ENCODE measurements at places on chromosomes 11 and 22. TPM values are rescaled to one million over a fixed set of nuclear protein-coding genes. Genes with fewer than 3 reads are reported as not detected.
A peak's percentile ranks its signal among the peaks of the same experiment; 100 is the strongest.

DNA sequence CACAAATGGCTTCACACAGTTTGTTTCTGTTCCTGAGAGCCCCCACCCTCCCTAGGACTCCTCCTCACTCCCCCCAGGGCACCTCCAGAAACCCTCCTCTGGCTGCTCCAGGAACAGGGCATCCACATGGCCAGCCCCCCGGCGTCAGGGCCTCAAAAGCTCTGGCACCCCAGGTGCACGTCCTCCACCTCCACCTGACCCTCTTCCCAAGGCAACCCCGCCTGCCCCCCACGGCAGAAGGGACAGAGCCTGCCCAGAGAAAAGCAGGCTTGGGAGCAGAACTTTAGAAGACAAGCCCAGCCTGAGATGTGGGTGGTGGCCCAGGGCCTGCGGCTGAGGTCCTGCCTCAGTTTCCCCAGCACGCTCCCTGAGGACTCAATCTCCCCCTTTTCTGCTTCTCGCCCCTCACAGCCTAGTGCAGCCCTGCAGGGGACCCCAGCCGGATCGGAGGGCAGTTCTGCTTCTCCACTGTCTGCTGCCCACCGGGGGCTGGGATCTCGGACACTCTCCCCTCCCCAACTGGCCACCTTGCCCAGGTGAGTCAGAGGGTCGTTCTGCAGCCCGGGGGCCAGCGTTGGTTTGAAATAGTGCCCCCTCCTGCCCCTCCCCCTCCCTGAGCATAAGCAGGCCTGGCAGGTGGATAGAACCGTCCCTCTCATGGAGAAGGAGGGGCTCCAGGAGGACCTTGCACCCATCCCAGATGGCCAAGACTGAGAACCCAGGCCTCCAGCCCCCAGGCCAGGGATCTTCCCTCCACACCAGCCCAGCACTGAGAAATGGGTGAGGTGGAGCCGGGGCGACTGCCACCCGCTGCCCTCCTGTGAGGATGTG is 2.4 kb upstream of the TRABD start:
- H3K36me3 ChIP-seq = no peaks in the 10 kb centered on the region
- no peak for DNase-seq
- H3K27ac ChIP-seq = no peak overlapping the region
- H3K4me1 ChIP-seq = peaks cover 31% of the 10 kb centered on the region
- H3K27me3 ChIP-seq = no peaks in the 10 kb centered on the region
- H3K4me3 ChIP-seq = no peak overlapping the region

GRCh38 chr11:38543986-38544385 is 1946.0 kb upstream of the RAG2 start:
- H3K27me3 ChIP-seq = no peaks in the 10 kb centered on the region
- no peak overlapping the region for H3K27ac ChIP-seq
- H3K4me1 ChIP-seq = no peaks in the 10 kb centered on the region
- DNase-seq = no peak
- H3K4me3 ChIP-seq = no peak overlapping the region

DNA sequence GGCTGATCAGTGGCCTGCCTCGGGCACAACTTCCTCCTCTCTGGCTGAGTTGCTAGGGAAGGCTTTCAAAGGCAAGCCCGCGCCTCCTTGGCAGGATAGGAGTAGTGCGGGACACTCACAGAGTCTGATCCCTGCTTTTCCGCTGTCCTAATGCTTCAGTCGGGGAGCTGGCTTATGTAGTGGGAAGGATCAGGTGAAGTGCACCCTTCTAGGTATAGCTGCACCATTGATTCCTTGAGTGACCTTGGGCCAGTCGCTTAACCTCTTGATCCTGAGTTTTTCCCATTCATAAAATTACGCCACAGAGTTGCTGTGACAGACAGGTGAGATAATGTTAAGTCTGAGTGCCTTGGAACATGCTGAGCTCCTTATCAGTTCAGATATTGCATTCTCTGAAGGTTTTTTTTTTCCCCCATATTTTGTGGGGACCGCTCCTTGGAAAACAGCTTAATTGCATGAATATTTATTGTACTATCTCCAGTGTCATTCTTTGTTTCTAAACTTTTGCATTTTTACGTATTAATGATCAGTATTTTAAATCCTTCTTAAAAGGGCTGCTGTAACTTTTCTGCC is 961 bp downstream of the IPO7 start:
- H3K36me3 ChIP-seq = no peaks in the 10 kb centered on the region
- no peaks in the 10 kb centered on the region for H3K27me3 ChIP-seq
- no peak for DNase-seq
- H3K4me3 ChIP-seq = peak overlapping the region; percentile 82
- no peak overlapping the region for H3K27ac ChIP-seq

- H3K36me3 ChIP-seq = no peaks in the 10 kb centered on the region
- no peaks in the 10 kb centered on the region for H3K4me1 ChIP-seq
- no peak for DNase-seq
- no peak overlapping the region for H3K27ac ChIP-seq
- no peaks in the 10 kb centered on the region for H3K27me3 ChIP-seq
- no peak overlapping the region for H3K4me3 ChIP-seq
Observed at GRCh38 chr11:26227301-26227746, 104.6 kb upstream of the ANO3 start.

DNA sequence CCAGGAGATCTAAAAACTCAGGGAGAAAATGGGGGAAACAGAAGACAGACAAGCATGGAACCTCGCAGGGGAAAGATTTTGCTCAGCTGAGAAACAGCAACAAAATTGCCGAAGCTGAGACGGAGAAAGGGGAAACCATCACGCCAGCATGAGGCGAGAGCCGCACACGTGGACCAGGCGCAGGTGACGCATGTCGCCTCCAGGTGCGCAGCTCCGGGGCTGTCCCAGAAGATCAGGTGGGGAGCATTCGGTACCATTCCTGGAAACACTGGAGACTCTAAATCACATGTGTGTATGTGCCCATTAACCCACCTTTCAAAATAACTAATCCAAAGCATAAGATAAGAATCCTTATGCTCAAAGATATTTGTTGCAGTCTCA is 121.7 kb downstream of the BRD1 start:
- DNase-seq = no peak
- no peak overlapping the region for H3K4me3 ChIP-seq
- H3K36me3 ChIP-seq = no peaks in the 10 kb centered on the region
- peaks cover 44% of the 10 kb centered on the region for H3K27me3 ChIP-seq
- H3K4me1 ChIP-seq = peaks cover 15% of the 10 kb centered on the region
- no peak overlapping the region for H3K27ac ChIP-seq

DNA sequence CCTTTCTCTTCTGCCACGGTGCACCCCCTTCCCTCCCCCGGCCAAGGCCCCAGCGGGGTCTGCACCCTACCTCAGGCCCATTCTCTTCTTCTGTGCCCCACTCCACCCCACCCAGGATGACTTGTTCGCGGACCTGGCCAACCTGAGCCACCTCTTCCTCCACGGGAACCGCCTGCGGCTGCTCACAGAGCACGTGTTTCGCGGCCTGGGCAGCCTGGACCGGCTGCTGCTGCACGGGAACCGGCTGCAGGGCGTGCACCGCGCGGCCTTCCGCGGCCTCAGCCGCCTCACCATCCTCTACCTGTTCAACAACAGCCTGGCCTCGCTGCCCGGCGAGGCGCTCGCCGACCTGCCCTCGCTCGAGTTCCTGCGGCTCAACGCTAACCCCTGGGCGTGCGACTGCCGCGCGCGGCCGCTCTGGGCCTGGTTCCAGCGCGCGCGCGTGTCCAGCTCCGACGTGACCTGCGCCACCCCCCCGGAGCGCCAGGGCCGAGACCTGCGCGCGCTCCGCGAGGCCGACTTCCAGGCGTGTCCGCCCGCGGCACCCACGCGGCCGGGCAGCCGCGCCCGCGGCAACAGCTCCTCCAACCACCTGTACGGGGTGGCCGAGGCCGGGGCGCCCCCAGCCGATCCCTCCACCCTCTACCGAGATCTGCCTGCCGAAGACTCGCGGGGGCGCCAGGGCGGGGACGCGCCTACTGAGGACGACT is 15.9 kb downstream of the RTN4RL2 start:
- H3K4me3 ChIP-seq = peak overlapping the region; percentile 46
- no peak overlapping the region for H3K27ac ChIP-seq
- DNase-seq = no peak
- no peaks in the 10 kb centered on the region for H3K36me3 ChIP-seq

GRCh38 chr11:61733120-61733978 is 19.1 kb upstream of the MYRF start:
- no peak overlapping the region for H3K27ac ChIP-seq
- peak; percentile 78 for DNase-seq
- peaks cover 2% of the 10 kb centered on the region for H3K36me3 ChIP-seq
- no peaks in the 10 kb centered on the region for H3K27me3 ChIP-seq
- H3K4me1 ChIP-seq = peaks cover 7% of the 10 kb centered on the region

- H3K36me3 ChIP-seq = no peaks in the 10 kb centered on the region
- H3K4me3 ChIP-seq = no peak overlapping the region
- H3K27me3 ChIP-seq = no peaks in the 10 kb centered on the region
- no peak overlapping the region for H3K27ac ChIP-seq
- no peak for DNase-seq
Observed at GRCh38 chr11:125982348-125982730, 36.5 kb downstream of the VSIG10L2 start.

GRCh38 chr11:118410055-118410745 is 8.8 kb downstream of the ATP5MG start:
- H3K36me3 ChIP-seq = peaks cover 55% of the 10 kb centered on the region
- peaks cover 4% of the 10 kb centered on the region for H3K4me1 ChIP-seq
- no peak overlapping the region for H3K4me3 ChIP-seq
- no peak overlapping the region for H3K27ac ChIP-seq
- H3K27me3 ChIP-seq = no peaks in the 10 kb centered on the region

- no peak for DNase-seq
- peaks cover 30% of the 10 kb centered on the region for H3K4me1 ChIP-seq
- peak overlapping the region; percentile 83 for H3K27ac ChIP-seq
Observed at GRCh38 chr11:75814363-75814676, 690 bp upstream of the UVRAG start.

DNA sequence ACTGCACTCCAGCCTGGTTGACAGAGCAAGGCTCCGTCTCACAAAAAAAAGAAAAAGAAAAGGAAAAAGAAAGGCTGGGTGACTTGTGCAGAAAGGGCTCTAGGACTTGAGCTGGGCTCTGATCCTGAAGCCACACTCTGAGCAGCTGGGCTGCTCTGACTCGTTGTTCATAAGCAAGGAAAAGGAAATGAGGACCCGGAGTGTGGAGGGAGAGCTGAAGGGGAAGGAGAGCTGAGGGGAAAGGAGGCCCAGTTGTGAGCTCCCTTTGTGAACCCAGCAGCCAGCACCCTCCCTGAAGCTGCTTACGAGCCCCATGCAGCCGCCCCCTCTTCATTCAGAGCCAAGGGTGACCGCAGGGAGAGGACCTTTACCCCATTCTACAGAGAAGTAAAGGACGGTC is 12.3 kb upstream of the SH3BP1 start:
- H3K4me1 ChIP-seq = peaks cover 78% of the 10 kb centered on the region
- H3K27me3 ChIP-seq = no peaks in the 10 kb centered on the region
- peaks cover 43% of the 10 kb centered on the region for H3K36me3 ChIP-seq
- peak overlapping the region; percentile 36 for H3K4me3 ChIP-seq
- H3K27ac ChIP-seq = peak overlapping the region; percentile 76
- DNase-seq = no peak

DNA sequence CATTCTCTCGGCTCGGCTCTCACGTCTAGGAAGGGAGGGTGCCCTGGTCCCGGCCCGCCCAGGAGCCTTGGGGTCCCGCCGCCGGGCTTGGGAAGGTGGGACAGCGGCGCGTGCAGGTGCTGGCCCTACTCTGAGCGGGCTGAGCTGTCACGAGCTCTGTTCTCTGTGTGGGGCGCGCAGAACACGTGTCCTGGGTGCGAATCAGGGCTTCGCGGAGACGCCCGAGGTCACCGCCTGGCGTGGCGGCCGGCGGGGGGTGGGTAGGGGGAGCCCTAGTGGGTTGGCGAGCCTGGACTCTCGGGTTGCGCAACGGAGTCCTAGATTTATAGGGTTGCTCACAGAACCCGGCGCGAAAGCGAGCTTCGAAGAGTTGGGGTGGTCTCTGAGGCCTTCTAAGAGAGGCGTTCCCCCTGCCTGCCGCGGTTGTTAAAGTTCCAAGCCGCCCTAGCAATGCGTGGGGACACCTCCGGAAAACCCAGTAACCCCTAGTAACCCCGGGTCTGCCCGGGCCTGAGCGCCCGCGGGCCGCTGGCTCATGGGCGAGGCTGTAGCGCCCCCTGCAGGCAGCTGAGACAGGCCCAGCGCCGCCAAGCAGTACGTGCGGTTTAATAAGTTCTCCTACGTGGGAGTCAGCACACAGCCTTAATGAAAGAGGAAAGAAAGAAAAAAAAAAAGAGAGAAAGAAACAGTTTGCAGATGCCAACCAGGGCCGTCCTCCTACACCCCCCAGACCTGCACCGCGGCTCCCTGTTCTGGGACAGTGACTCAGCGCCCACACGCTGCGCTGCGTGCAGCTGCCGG is 2.7 kb downstream of the ADM start:
- no peaks in the 10 kb centered on the region for H3K36me3 ChIP-seq
- peak; percentile 92 for DNase-seq
- H3K4me1 ChIP-seq = peaks cover 56% of the 10 kb centered on the region
- H3K27ac ChIP-seq = no peak overlapping the region
- peaks cover 32% of the 10 kb centered on the region for H3K27me3 ChIP-seq
- H3K4me3 ChIP-seq = peak overlapping the region; percentile 63

- no peak overlapping the region for H3K27ac ChIP-seq
- H3K4me3 ChIP-seq = no peak overlapping the region
- H3K4me1 ChIP-seq = no peaks in the 10 kb centered on the region
- DNase-seq = no peak
- H3K36me3 ChIP-seq = no peaks in the 10 kb centered on the region
Observed at GRCh38 chr11:38155856-38156255, 1557.8 kb upstream of the RAG2 start.

- no peak overlapping the region for H3K27ac ChIP-seq
- DNase-seq = no peak
- no peaks in the 10 kb centered on the region for H3K36me3 ChIP-seq
- H3K27me3 ChIP-seq = peaks cover 5% of the 10 kb centered on the region
Observed at GRCh38 chr22:32444068-32444467, 20.2 kb downstream of the BPIFC start.

UBQLN3 gene
- not detected for total RNA-seq

MS4A14 gene
- total RNA-seq = not detected

OR5A2 gene
- total RNA-seq = not detected

E2F8 gene
- not detected for total RNA-seq

Measured in CD4-positive, alpha-beta T cell (primary cell).